Posterior vena cava (tissue), 2 donors: ENCODE measurements at places on chromosomes 4 and X.
A peak's percentile ranks its signal among the peaks of the same experiment; 100 is the strongest.

DNA sequence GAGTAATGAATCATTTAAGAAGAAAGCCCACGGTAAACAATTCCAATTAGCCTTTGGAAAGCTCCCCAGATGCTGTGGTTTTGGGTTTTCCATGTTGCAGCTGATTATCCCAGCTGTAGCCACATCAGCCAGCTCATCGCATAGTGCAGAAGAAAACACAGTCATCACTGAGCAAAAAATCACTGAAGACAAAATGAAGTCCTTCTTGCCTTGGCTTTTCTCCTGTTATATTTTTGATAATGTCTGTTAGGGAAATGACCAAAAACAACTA, 193.0 kb upstream of the C1QTNF7 start:
- no peak for DNase-seq

GRCh38 chr4:1792832-1793495, at the start of gene FGFR3:
FGFR3 (plus strand) TSS chr4:1793293; CDS start chr4:1793935, 642 bp downstream.
- no peak for DNase-seq

DNA sequence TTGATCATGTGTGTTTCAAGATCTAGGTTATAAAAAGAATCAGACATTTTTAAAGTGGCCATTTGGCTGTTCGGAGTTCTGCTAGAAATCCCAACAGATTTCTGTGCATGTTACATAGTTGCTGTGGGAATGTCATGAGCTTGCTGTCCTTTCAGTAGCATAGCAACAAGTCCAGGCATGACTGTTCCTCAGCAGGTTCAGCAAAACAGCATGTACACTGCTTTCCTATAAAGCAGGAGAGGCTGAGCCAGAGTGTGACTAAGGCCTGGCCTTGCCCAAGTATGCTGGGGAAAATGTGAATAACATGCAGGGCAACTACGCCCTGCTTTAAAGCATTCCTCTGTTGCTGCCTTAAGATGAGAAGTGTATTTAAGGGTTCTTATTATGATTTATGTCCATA, 217.1 kb upstream of the SMIM31 start:
- peak; percentile 63 for DNase-seq

GRCh38 chrX:47245156-47245555, 12.3 kb downstream of the USP11 start:
- no peak for DNase-seq

- no peak for DNase-seq
Observed at GRCh38 chr4:81509191-81509590, 37.5 kb upstream of the RASGEF1B start.

- DNase-seq = no peak
Observed at GRCh38 chr4:26724534-26724933, 136.1 kb upstream of the STIM2 start.

- no peak for DNase-seq
Observed at GRCh38 chr4:41969671-41970070, 11.9 kb upstream of the DCAF4L1 start.

DNA sequence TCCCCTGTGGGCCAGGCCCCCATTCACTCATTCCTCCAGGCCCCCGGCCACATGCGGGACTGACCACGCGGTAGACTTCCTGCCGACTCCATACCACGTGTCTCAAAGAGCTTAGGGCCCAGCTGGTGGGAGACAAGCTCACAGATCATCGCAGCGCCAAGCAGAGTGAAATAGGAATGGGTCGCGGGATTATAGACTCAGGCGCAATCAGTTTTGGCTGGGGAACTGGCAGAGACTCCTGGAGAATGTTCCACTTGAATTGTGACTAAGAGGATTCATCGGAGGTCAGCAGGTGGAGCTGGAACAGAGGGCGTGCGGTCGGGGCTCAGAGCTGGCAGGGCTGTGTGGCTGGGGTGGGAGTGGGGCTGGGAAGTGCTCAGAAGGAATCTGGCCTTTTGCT, 15.6 kb downstream of the ATP2B3 start:
- DNase-seq = no peak

DNA sequence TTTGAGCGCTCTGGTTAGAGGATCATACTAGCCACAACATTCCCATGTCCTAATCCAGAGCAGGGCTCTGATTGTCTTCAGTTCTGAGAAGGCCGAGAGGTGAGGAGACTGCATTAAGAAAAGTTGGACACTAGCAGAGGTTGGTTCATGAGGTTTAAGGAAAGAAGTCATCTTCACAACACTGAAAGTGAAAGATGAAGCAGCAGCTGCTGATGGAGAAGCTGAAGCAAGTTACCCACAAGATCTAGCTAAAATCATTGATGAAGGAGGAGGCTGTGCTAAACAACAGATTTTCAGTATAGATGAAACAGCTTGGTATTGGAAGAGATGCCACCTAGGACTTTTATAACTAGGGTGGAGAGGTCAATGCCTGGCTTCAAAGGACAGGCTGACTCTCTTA, 36.8 kb downstream of the RAP1GDS1 start:
- no peak for DNase-seq

DNA sequence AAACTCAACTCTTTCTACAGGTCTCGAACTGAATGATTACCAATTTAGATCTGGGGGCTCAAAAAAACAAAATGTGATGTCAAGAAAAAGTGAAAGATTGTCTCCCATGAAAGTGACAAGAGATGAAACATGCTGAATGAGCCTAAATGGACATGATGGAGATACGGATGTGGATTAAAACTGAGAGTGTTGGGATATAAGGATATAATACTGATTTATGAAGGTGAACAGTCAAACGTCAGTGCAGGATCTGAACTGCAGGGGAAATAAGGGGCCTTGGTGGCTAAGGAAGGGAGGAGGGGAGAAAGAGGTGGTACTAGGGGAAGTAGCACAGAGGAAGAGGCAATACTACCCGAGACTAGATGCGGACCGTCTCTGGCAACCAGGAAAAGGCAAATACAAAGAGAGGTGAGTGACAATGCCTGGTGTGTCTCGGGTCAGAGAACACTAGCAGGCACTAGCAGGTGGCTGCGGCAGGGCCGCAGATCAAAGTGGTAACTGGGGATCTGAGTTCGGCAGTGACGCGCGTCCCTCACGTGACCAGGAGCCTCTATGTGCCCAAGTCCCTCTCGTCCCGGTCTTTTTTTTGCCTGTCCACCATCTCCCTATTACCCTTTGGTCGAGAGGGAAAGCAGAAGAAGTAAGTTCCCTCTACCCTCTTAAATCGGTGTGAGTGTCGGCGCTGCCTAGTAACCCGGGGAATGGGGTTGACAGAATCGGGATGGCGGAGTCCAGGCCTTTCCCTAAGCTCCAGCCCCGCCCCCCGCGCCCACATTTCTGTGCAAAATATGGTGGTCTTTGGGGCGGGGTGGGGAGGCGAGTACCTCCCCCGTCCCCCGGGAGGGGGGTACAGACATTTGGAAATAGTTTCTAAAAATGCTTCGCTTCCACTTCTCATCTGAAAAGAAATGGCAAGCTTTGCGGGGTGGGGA, at the start of gene TCEAL1:
TCEAL1 (plus strand) TSS at position 590 of the 932 bp plus-strand sequence. CDS start 942 bp downstream, outside the sequence.
- peak; percentile 86 for DNase-seq

DNA sequence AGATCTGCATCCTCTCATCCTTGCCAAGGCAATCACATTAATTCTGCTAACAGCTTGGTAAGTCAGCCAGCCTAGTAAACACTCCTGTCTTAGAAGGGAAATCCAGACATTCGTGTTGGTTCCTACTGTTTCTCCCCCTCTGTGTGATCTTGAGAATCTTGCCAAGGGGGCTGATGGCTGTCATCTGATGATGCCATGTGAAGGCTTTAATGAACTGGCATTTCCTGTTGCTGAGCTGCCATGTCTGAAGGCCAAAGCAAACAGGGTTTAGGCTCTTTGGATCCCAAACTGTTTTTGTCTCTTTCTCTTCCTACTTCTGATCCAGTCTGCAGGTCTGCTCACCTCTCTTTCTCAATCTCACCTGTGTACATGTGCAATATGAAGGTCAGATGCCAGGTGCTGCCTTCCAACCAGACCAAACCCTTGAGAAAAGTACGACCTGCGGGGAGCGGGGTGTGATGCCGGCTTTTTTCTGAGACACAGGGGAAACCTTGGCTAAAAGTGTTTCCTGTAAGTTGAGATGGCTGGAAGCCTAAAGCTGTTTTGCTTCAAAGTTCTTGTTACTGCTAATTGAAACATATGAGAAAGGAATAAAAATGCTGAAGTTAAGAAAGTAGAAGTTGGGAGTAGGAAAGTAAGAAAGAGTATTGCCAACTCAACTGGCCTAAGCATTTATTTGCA, 532.9 kb downstream of the ANKRD50 start:
- DNase-seq = no peak

- DNase-seq = no peak
Observed at GRCh38 chrX:42075032-42075431, 151.7 kb upstream of the CASK start.

DNA sequence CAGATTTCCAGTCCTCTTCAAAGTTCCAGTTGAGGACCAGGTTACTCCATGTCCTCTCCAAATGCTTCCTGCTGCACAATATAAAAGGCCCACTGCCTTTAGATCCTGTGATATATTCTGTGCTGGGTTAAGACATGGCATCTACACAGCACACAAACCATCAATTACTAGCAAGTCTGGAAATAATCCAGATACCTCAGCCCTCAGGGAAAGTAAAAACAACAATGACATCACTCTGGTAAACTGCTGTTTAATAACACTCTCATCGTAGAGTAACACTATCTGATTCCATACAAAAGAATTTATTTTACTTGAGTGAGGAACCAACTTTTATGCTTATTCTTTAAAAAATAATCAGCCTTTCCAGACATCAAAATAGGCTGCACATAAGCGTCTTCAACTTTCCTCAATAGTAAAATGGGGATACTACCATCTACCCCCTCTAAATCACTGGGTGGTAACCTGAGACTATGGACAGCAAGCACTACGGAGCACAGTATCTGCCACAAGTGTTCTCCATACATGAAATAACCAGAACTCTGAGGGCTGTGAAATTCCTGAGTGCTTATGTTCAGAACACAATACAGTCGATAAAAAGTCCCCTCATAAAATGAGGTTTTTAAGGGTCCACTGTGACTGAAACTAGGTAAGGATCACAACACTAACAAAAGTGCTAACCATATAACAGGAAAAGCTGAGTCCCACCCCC, 53.4 kb downstream of the ABCG2 start:
- DNase-seq = no peak
